ENCODE measurements at places on chromosomes 16 and 17.

GRCh38 chr16:68436581-68436980, 11.7 kb downstream of the SMPD3 start:
- no peak for DNase-seq

- no peak for DNase-seq
Measured at GRCh38 chr17:2075336-2076086, 20.6 kb downstream of the HIC1 start.

GRCh38 chr17:15265131-15265530, at the start of gene PMP22:
TSS of gene PMP22 (minus strand) at chr17:15265326. CDS start at chr17:15260727, 4,599 bp downstream.
- no peak for DNase-seq

- peak; percentile 38 for DNase-seq
Measured at GRCh38 chr17:15038656-15039055, 226.5 kb downstream of the PMP22 start.

DNA sequence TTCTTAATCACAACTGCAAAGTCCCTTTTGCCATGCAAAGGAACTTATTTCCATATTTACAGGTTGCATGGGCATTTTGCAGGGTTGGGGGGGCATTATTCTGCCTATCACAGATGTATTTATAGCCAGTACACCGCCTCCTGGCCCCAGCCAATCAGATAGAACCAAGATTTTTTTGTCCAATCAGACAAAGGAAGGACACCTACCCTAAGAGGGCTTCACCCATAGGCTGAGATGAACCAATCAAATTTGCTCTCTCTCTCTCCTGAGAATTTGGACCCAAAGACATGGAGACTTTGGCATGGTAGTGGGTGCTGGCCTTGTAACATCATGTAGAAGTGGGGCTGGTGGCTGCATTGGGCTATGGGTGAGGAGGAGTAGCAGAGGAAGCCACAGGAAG, 3.9 kb upstream of the KCNG4 start:
- no peak for DNase-seq

DNA sequence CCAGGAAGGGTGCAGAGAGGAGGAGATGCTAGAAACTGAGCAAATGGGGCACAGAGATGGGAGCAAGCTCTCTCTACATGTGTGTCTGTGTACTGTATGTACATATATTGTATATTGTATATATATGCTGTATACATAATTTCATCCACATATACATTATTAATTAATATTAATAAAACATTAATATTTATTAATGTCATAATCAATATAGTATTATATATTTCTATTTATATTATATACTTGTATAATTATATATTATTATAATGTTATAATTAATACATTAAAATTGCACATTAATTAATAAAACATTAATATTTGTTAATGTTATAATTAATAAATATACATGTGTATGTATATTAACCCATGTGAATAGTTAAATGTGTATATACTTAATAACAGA, 31.5 kb upstream of the FOXF1 start:
- no peak for DNase-seq

- no peak for DNase-seq
Measured at GRCh38 chr17:37500378-37500777, 10.7 kb downstream of the DUSP14 start.

DNA sequence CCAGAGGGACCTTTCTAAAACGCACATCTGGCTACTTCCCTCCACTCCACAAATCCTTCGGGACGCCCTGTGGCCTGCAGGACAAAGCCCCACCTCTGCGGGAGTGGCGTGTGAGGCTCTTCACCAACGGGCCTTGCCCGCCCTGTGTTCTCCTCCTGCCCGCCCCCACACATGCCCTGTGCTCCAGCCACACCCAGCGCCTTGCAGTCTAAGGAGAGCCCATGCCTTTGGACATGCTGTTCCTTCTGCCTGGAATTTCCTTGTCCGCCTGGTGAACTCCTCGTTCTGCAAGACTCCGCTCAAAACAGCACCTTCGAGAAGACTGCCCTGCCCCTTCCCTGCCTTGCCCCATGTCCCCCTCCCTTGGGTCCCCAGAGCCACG, 7.4 kb downstream of the ELOB start:
- no peak for DNase-seq

- no peak for DNase-seq
Measured at GRCh38 chr16:53756275-53756996, 52.5 kb downstream of the FTO start.
